ENCODE measurements at places on chromosomes 6 and 20.

GRCh38 chr6:113620386-113620785 lies 236.8 kb upstream of the MARCKS start:
- DNase-seq: no peak

GRCh38 chr20:3751675-3752385 lies 15.7 kb downstream of the ADISSP start:
- DNase-seq: no peak

DNA sequence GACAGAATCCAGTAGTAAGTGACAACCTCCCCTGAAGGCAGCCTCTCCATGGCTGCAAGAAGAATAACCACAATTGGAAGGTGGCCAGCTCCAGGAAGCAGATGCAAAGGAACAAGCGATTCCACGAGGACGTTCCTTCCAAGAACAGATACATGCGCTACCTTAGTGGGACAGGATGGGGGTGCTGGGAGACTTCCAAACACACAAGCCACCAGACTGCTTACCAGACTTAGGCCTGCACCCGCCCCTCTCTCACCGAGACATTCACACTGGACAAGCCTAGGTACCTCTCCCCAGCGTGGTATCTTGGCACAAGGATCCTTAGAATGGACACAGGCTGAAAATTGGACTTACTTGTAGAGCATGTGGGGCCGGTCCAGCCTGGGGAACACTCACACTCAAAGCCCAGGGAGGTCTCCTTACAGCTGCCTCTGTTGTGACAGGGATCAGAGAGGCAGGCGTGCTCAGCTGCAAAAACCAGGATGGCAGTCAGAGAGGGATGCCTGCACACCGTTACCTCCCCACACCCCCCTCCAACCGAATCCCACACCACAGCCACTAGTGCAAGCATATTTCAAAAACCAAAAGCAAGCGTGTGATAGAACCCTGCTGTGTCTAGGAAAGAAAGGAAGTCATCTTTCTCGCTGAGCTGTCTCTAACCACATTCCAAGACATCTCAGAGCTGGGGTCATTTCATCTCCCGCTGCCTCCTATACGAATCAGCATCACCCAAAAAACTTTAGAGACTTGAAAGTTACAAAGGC lies 22.4 kb downstream of the JAG1 start:
- no peak for DNase-seq

- DNase-seq: no peak
Observed at GRCh38 chr6:89411145-89412070, 665 bp downstream of the RRAGD start.

DNA sequence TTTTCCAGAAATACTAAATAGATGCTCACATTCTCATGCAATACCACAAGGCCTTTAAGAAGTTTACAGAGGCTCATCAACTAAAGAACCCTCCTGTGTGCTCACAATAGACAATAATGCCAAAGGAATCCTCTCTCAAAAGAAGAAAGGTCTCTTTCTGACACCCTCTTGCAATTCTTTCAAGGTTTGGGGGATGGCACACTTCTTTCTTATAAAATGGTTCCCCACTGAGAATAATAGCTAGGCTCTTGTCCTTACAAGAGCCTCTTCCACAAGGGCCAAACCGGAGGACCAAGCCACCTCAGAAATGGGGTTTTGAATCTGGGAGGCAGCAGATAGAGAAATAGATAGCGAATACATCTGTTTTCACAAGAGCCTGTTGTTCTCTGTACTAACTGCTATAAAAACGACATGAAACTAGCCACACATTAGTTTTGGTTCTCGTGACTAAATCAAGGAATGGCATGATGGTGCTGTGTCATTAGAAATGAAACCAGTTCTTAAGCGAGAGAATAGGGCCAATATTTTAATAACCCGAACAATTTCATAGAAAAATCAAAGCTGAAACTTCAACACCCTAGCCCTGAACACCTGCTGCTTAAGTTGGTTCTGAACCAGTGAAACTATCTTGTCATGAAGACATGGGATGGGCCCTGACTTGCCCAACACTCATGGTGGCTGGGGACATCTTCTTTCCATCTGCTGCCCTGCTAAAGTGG lies 81.1 kb downstream of the PRDM1 start:
- no peak for DNase-seq

DNA sequence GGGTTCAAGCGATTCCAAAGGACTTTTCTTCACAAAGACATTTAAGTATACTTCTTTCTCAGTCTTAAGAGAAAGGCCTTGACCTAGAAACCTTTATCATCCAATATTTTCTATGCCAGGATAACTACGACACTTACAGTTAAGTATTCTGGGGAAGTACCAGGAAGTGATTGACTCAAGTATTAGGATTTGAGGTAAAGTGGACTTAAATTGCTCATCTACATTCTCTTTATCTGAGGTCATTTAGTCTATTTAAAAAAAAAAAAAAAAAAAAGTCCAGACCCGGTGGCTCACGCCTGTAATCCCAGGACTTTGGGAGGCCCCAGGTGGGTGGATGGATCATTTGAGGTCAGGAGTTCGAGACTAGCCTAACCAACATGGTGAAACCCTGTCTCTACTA lies 114.7 kb downstream of the ZFAND3 start:
- DNase-seq: peak; percentile 12

DNA sequence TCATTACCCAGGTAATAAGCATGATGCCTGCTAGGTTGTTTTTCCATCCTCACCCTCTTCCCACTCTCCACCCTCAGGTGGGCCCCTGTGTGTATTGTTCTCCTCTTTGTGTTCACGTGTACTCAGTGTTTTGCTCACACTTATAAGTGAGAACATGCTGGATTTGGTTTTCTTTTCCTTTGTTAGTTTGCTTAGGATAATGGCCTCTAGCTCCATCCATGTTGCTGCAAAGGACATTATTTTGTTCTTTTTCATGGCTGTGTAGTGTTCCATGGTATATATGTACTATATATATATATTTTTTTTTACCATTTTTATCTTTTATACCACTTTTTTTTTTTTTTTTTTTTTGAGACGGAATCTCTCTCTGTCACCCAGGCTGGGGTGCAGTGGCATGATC lies 71.9 kb downstream of the RSPH3 start:
- DNase-seq: no peak

DNA sequence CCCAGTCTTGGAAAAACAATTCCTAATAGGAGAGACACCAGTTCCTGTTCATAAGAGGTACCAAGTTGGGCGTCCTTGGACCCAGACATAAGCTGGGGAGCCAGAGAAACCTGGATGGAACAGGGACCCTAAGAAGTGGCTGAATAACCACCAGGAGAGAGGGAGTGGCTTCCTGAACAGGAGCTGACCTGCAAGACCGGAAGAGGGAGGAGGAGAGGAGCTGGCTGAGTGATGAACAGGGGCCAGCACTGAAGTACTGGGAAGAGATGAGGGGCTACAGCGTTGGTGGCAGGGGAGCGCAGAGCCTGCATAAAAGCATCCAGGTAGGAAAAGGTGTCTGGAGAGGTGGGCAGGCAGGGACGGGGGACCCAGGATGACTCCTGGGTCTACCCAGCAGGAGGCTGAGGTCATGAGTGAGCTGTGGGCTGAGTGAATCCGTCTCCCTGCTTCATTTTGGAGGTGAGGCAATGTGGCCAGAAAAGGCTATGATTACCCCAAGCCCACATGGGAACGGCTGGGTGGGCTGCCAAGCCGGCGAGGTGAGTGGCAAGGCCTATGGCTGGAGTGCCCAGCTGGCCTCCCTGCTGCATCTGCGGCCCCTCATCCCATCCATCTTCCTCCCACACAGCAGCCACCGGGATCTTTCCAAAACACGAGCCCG lies 34.4 kb upstream of the ZFAND3 start:
- DNase-seq: no peak

DNA sequence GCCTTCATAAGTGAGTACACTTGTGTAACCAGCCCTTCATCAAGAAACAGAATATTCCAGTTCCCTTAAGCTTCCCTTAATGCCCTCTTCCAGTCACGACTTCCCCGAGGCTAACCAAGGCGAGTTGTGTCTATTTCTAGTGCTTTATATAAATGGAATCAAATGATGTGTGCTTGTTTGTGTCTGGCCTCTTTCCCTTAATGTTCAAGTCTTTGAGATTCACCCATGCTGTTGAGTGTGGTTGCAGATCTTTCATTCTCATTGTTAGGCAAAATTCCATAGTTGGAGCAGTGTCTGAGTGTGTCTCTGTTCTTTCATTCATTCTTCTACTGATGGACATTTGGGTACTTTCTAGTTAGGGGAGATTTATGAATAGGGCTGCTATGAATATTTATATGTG lies 135.0 kb downstream of the CEBPB start:
- DNase-seq: no peak

DNA sequence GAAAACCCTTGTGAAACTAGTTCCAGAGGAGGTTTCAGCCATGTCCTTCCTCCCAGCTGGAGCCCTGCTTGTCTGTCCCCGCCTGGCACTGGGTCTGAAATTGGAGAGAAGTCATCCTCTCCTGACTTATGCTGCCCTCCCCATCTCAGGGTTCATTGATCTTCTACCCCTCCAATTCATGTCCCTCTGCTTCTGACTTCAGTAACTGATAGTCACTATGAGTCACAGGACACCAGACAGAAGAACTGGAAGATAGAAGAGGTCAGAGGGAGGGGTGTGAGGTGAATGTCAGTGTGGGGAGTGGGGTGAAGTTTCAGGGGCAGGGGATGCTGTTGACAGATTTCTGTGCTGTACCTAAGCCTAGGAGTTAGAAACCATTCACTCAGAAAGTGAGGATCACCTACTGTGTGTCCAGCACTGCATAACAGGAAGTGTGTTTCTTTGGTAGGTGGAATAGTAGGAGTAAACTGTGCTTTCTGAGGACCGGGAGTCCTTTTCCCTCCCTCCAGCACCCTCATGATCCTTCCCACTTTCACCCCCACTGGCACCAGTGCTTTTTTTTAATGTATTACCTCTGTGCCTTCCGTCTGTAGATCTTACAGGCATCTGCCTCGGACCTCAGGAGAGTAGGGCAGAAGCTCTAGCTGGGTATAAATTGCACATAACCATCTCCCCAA lies 627 bp upstream of the RPP21 start:
- DNase-seq: no peak

DNA sequence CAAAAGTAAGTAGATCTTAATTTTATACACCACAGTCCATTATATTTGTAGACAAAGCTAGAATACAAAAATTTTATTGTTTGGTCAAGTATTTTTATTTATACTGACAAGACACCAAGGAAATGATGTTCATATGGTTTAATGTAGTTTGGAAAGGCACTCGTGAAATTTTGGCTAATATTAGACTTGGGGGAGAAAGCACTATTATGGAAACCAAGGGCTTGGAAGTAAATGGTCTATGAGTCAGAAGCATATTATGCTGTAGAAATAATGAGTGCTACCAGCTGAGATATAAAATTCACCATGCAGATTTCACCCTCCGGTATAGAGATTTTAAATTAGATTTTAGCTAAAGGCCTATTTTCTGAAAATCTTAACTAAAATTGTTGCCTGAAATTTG lies 233.6 kb downstream of the KCNQ5 start:
- DNase-seq: no peak

- DNase-seq: no peak
Observed at GRCh38 chr6:170208182-170208601, 82.7 kb downstream of the DLL1 start.

GRCh38 chr6:27720607-27721580 lies 191.3 kb downstream of the OR2B2 start:
- DNase-seq: peak; percentile 81
